ENCODE measurements at places on chromosomes 2 and 18. TPM values are rescaled to one million over a fixed set of nuclear protein-coding genes. Genes with fewer than 3 reads are reported as not detected.

The TBC1D8 gene
- 26.6 TPM for polyA plus RNA-seq

DNA sequence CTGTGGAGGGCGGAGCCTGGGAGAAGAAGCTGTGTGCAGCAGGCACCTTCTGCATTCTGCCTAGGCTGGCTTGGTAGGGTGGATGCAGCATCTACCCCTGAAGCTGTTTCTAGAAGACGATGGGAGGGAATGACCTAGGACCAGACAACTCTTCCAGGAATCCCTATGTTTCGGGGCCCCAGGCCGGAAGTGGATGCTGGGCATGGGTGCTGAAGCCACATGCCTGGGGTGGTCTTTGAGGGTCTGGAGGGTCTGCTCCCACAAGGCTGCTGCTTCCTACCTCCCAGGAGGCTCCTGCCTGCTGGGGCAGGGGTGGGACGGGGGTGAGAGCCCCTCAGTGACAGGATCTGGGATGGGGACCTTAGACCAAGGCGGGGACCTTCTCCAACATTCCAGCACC lies 61.0 kb downstream of the CIB4 start:
- no peak for DNase-seq

GRCh38 chr2:128439791-128440665 lies 121.4 kb upstream of the HS6ST1 start:
- DNase-seq, result no peak

DNA sequence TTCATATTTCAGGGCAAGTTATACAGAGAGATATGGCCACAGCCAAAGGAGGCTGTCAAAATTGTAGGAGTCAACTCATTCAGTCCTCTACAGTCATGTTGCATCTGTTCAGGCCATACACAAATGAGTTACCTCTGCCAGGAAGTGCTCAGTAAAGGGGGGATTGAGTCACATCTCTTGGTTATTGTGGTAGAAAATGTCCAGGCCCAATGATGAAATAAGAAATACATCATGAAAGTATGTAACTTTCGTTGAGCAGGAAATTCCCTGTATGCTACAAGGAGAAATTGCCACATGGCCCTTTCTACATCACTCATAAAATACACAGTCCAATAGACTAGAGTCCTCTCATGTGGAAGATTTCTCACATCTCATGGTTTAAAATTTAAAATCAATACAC lies 103.9 kb upstream of the COL3A1 start:
- no peak for DNase-seq

DNA sequence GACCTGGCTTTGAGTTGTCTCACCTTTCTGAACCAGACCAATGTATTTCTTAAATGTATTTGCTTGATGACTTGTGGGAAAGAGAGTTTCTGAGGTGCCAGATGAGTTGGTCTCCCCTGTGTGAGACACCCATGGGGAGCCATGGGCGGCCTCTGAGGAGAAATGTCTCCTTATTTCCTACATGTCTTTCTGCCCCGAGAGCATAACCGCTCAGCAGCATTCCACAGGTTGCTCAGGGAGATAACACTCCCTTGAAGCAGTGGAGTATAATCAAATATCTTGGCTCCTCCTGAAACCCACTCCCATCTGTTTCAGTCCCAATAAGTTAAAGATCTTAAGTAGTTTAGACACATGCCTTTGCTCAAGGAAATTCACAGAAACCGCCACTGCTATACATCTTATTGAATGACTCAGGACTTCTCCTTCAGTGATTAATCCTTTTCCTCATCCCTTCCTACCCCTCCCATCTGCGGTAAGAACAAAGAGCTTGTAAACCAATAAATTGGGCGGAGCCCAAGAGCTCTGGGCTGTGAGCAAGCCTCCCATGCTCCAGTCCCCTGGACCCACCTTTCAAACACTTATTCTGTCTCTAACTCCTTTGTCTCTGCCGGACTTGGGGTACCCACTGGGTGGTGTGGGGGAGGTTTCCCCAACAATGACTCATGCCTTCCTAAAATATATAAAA lies 285.5 kb upstream of the LRRTM4 start:
- no peak for DNase-seq

The PFN4 gene
- polyA plus RNA-seq, result 1.6 TPM

The LRRTM1 gene
- polyA plus RNA-seq, result 28.7 TPM

- DNase-seq, result no peak
These were observed 69.4 kb downstream of the SCG2 start for GRCh38 chr2:223532712-223533111.

DNA sequence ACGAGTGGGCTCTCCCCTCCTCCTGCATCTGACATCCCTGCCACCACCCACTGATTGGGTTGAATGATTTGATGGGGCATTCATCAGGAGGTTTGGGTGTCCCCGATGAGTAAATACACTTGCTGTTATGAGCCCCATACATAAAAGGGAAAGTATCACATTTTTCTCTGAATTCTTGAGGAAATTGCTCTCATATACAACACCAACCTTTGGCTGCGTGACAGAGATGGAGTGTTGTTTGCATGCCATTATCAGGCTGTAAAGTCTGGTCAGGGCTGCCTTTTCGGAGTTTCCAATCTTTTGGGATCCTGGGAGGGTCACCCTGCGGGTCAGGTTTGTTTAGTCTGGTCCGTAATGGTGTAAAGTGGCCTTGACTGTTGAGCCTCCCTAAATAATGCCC lies 227.9 kb upstream of the SPRED2 start:
- no peak for DNase-seq

DNA sequence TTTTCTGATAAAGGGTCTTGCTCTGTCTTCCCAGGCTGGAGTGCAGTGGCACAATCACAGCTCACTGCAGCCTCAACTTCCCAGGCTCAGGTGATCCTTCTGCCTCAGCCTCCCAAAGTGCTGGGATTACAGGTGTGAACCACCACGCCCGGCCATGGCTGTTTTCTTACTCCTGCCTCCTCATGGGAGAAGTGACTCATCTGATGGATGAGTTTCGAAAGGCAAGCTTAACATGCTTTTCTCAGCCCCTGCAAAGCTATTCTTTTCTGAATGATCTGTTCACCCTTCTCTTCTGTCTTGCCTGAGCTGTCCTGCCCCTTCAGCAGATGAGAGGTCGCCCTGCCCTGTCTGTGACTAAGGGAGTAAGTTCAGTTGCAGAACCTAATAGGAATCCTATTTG lies 929 bp upstream of the CREG2 start:
- DNase-seq, result no peak

GRCh38 chr2:120992791-120993555 lies 257.3 kb downstream of the GLI2 start:
- DNase-seq, result no peak

- peak; percentile 16 for DNase-seq
These were observed 6.7 kb upstream of the ADCY3 start for GRCh38 chr2:24926602-24927252.

DNA sequence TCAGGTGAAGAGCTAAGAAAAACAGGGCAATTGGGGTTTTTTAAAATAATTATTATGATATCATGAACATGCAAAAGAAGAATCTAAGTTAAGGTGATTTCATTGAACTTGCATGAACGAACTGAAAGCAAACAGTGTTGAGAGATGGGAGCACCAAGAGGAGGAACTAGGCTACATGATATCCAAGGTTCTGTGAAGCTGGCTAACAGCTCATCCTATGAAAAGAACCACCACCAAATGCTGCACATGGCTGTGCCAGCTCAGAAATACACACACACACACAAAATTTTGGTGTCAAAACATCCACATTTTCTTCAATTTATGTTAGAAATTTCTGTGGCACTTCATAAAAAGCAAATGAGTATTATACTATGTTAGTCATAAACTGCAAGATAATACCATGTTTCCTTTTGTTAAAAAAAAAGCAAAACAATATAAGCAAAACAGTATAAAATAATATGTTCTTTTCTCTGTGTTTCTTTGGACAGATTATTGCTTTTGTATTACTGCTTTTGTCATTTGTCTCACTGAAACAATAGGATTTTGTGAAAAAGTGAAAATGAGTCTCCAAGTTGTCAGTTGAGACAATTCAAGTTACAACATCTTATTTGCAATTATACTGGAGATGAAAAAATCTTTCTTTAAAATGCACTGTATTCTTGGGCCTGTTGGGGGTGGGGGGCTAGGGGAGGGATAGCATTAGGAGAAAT lies 12.6 kb upstream of the TTC32 start:
- no peak for DNase-seq

- no peak for DNase-seq
These were observed 207.4 kb downstream of the NCKAP5 start for GRCh38 chr2:133360882-133361281.
